ENCODE measurements at places on chromosomes 6 and 20. TPM values are rescaled to one million over a fixed set of nuclear protein-coding genes. Genes with fewer than 3 reads are reported as not detected.

Gene FRMD1
- not detected for polyA plus RNA-seq

Gene PRL
- polyA plus RNA-seq: not detected

Gene RIPOR3
- polyA plus RNA-seq: 0.06 TPM

Gene ALDH5A1
- polyA plus RNA-seq: 0.20 TPM

Gene FBXO30
- 1.9 TPM for polyA plus RNA-seq

Gene PHACTR1
- 0.30 TPM for polyA plus RNA-seq

Gene TMEM242
- polyA plus RNA-seq: 11.4 TPM

Gene ME1
- 22.3 TPM for polyA plus RNA-seq

Gene NKX2-4
- not detected for polyA plus RNA-seq

Gene HAO1
- not detected for polyA plus RNA-seq

Gene NKX2-2
- not detected for polyA plus RNA-seq

Gene BMP7
- polyA plus RNA-seq: not detected

Gene EPM2A
- polyA plus RNA-seq: 1.6 TPM

Gene PSORS1C2
- not detected for polyA plus RNA-seq

Gene HLA-DQB2
- polyA plus RNA-seq: not detected

Gene IMPG1
- not detected for polyA plus RNA-seq

Gene SLC52A3
- 1.7 TPM for polyA plus RNA-seq

Gene SDC4
- polyA plus RNA-seq: 143 TPM

Gene ANKRD66
- polyA plus RNA-seq: not detected

Gene OPN5
- polyA plus RNA-seq: not detected

All from foreskin keratinocyte (primary cell).